ENCODE measurements at places on chromosomes 2 and 18.

GRCh38 chr2:233799087-233799665, 21.0 kb downstream of the MROH2A start:
- no peak for DNase-seq

DNA sequence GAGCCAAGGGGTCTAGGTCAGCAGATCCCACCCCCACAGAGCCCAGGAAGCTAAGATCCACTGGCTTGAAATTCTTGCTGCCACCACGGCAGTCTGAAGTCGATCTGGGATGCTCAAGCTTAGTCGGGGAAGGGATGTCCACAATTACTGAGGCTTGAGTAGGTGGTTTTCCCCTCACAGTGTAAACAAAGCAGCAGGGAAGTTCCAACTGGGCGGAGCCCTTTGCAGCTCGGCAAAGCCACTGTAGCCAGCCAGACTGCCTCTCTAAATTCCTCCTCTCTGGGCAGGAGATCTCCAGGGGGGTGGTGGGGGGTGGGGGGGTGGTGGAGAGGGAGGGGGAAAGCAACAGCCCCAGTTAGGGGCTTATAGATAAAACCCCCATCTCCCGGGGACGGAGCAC, 419.5 kb downstream of the NUP35 start:
- no peak for DNase-seq

DNA sequence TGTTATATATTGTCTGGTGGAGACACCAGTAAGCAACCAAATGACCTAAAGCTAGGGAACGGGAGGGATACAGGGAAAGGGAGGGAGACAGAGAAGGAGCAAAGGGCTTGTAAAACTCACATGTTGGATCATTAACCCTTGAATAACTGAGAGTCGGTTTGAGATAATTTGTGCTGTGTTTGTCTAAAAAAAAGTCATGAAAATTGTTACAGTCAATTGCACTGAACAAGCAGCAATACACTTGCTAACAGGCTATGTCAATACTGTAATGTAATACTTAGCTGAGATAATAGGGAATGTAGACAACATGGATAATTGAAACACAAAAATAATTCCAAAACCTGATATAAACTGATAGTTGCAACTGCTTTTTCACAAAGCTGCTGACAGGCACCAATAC, 71.3 kb upstream of the ZNF521 start:
- no peak for DNase-seq

GRCh38 chr2:60867848-60868247, 13.5 kb upstream of the REL start:
- peak; percentile 3 for DNase-seq

- no peak for DNase-seq
These were observed 81.4 kb downstream of the BCL11A start for GRCh38 chr2:60472041-60472440.

DNA sequence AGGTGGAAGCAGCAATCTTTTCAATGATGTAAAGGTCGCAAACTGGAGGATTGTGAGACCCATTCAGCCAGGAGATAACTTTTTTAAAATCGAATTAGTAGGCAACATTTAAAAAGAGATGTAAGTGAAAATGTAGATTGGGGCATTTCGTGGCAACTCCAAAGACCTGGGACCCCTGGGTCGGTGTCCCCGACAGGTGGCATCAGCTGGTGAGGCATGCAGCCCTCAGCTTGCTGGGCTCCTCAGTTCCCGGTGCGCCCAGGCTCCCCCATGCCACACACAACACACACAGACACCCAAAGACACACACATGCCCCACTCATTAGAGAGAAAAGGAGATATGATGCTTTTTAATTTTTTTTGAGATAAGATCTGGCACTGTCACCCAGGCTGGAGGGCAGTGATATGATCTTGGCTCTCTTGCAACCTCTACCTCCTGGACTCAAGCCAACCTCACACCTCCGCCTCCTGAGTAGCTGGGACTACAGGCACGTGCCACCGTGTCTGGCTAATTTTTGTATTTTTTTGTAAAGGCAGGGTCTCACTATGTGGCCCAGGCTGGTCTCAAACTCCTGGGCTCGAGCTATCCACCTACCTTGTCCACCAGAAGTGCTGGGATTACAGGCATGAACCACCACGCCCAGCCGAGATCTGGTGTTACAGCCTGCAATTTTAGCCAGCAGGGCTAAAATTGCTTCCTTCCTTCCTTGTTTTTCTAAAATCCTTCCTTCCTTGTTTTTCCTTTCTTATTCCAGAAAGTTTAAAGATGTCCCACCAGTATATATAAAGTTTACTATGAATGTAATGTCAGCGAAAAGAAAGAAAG, 122.6 kb upstream of the EPAS1 start:
- DNase-seq = no peak

GRCh38 chr2:240993446-240994170, 4.8 kb upstream of the SNED1 start:
- no peak for DNase-seq

- DNase-seq = no peak
These were observed 67.4 kb downstream of the HNRNPLL start for GRCh38 chr2:38535404-38535743.
